ENCODE measurements at places on chromosomes 16 and 17.
A peak's percentile ranks its signal among the peaks of the same experiment; 100 is the strongest.

- peaks cover 8% of the 10 kb centered on the region for H3K36me3 ChIP-seq
- no peaks in the 10 kb centered on the region for H3K27me3 ChIP-seq
- H3K4me3 ChIP-seq: no peak overlapping the region
Measured at GRCh38 chr17:2482218-2482617, 29.5 kb downstream of the METTL16 start.

DNA sequence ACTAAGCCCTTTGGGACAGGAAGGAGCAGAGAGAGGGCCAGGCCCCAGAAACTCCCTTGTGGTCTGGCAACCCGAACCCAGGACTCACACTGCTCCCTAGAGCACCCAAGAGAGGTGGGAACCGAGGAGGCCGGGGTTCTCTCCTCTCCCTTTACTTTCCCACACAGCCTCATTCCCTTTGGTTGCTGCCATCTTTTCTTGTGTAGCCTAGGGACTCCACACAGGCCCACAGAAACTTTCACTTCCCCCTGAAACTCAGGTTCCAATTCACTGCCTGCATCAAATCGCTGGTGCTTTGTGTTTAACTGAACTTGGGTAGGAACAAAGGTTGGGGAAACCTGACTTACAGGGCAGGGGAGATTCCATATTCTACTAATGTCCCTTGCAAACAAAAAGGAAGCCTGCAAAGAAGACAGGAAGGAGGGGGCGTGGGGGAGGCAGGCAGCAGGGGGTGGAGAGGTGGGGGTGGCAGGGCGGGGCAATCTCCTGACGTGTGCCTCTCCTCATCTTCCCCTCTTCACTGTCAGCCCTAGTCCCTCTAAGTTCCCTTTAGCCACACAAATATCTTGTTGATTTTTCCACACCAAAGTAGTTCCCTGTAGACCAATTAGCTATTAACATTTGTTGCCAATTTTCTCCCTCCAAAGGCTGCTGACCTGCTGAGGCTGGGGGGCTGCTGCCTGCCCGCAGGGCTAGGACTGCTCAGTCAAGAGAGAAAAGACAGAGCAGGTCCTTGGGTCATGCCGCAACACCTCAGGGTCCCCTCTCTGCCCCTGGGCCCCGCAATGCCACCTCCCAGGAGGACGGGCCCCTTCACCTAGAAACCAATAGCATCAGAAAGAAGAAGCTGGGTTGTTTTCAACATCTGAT is 8.0 kb downstream of the ST3GAL2 start:
- peak overlapping the region; percentile 95 for H3K27ac ChIP-seq
- peaks cover 67% of the 10 kb centered on the region for H3K4me1 ChIP-seq
- H3K4me3 ChIP-seq: no peak overlapping the region

DNA sequence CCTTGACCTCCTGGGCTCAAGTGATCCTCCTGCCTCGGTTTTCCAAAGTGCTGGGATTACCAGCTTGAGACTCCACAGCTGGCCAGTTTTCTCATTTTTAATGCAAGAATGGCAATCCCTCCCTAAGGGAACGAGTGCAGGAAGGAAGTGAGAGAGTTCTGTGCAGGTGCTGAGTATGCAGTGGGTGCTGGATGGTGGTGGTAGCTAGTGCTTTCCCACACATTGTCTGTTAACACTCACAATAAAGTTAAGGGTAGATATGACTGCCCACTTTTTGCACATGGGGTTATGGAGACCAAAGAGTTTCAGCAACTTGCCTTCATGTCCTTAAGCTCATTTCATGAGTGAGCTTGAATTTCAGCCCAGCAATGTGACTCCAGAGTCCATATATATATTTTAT is 18.5 kb downstream of the RGS9 start:
- no peaks in the 10 kb centered on the region for H3K36me3 ChIP-seq
- no peaks in the 10 kb centered on the region for H3K4me1 ChIP-seq
- H3K27ac ChIP-seq: no peak overlapping the region
- DNase-seq: no peak
- peaks cover 9% of the 10 kb centered on the region for H3K27me3 ChIP-seq

GRCh38 chr17:76405607-76405966 is 21.2 kb downstream of the SPHK1 start:
- H3K27ac ChIP-seq: no peak overlapping the region
- no peak for DNase-seq
- H3K4me3 ChIP-seq: no peak overlapping the region
- peaks cover 34% of the 10 kb centered on the region for H3K36me3 ChIP-seq
- H3K27me3 ChIP-seq: no peaks in the 10 kb centered on the region

- H3K4me3 ChIP-seq: no peak overlapping the region
- peaks cover 2% of the 10 kb centered on the region for H3K4me1 ChIP-seq
- no peaks in the 10 kb centered on the region for H3K27me3 ChIP-seq
- H3K36me3 ChIP-seq: peaks cover 33% of the 10 kb centered on the region
- no peak overlapping the region for H3K27ac ChIP-seq
Measured at GRCh38 chr17:80737106-80738019, 192.7 kb downstream of the RPTOR start.

DNA sequence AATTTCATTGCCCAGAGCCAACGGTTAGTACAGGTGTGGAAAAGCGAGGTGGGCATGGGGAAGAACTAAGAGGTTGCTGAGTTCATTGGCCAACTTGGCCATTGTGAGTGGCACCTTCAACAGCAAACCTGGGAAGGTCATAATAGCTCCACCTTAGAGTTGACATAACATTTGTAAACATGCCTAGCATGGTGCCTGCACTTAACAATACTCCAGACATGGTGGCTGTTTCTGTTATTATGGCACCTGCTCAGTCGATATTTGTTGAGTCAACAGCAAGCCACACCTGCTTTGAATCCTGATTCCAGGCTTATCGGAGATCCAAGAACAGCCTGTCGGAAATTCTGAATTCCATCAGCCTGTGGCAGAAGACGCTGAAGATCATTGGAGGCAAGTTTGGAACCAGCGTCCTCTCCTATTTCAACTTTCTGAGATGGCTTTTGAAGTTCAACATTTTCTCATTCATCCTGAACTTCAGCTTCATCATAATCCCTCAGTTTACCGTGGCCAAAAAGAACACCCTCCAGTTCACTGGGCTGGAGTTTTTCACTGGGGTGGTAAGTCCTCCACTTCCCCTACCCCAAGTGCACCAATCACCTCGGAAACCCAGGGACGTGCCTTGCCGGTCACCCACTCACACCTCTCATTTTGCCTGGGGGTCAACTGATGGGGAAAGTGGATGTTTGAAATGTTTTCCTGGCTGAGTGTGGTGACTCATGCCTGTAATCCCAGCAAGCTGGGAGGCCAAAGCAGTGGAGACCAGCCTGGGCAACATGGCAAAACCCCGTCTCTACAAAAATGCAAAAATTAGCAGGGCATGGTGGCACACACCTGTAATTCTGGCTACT is 46.0 kb downstream of the TMC5 start:
- peaks cover 2% of the 10 kb centered on the region for H3K36me3 ChIP-seq
- H3K27me3 ChIP-seq: no peaks in the 10 kb centered on the region
- no peak overlapping the region for H3K27ac ChIP-seq
- H3K4me3 ChIP-seq: no peak overlapping the region

DNA sequence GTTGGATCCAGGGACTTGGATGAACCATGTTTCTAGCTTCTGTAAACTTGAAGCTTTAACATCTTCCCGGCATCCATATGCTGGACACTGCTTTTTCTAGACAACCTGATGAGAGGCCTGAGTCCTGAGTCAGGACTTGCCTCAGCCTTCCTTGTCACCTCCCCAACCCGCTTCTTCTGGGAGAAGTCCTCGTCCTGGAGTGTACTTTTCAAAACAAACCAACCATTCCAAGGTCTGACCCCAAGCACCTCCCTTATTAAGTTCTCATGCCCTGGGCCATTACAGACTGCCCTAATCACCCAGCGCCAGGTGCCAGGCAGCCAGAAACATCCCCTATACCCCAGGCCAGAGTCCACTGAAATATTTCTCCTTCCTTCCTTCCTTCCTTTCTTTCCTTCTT is 59.4 kb downstream of the CLEC19A start:
- H3K27ac ChIP-seq: no peak overlapping the region
- no peak overlapping the region for H3K4me3 ChIP-seq
- H3K4me1 ChIP-seq: peaks cover 8% of the 10 kb centered on the region

- peaks cover 6% of the 10 kb centered on the region for H3K4me1 ChIP-seq
- DNase-seq: no peak
- no peak overlapping the region for H3K27ac ChIP-seq
- peaks cover 24% of the 10 kb centered on the region for H3K27me3 ChIP-seq
- no peak overlapping the region for H3K4me3 ChIP-seq
Measured at GRCh38 chr17:44990994-44991393, 22.9 kb upstream of the C1QL1 start.
